NCI-H1092 (cell line): ENCODE measurements at places on chromosomes 13 and 19.

- no peak for DNase-seq
These were observed 396 bp downstream of the RTN2 start for GRCh38 chr19:45496349-45496953.

GRCh38 chr19:7000333-7000732 lies 20.9 kb downstream of the MBD3L2B start:
- DNase-seq: no peak

GRCh38 chr19:30082168-30082567 lies 140.1 kb downstream of the URI1 start:
- DNase-seq: no peak

GRCh38 chr19:31100981-31101380 lies 248.3 kb downstream of the TSHZ3 start:
- no peak for DNase-seq

DNA sequence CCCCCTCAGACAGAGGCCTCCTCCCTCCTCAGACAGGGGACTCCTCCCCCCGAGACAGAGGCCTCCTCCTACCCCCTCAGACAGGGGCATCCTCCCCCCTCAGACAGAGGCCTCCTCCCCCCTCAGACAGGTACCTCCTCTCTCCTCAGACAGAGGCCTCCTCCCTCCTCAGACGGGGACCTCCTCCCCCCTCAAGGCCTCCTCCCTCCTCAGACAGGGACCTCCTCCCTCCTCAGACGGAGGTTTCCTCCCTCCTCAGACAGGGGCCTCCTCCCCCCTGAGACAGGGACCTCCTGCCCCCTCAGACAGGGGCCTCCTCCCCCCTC lies 13.9 kb downstream of the C3 start:
- DNase-seq: no peak

DNA sequence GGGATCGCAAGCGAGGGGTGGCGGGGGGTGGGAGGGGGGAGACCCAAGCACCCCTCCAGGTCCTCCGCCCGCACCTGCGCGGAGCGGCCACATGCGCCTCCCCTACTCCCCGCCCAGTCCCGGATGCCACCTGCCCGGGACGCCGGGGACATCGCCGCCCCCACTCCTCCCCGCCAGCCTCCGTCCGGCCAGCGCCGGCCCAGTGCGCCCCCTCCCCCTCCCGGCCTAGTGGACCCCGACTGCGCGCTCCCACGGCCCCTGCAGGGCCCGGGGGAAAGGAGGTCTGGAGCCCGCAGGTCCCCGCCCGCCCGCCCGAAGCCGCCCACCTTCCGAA lies 263 bp downstream of the RHPN2 start:
- no peak for DNase-seq

- no peak for DNase-seq
These were observed 80.3 kb upstream of the ARHGEF7 start for GRCh38 chr13:111034811-111035210.

GRCh38 chr13:66138172-66138811 lies 1091.8 kb downstream of the PCDH9 start:
- no peak for DNase-seq

- DNase-seq: no peak
These were observed 546.2 kb downstream of the SLITRK5 start for GRCh38 chr13:88217372-88217771.

DNA sequence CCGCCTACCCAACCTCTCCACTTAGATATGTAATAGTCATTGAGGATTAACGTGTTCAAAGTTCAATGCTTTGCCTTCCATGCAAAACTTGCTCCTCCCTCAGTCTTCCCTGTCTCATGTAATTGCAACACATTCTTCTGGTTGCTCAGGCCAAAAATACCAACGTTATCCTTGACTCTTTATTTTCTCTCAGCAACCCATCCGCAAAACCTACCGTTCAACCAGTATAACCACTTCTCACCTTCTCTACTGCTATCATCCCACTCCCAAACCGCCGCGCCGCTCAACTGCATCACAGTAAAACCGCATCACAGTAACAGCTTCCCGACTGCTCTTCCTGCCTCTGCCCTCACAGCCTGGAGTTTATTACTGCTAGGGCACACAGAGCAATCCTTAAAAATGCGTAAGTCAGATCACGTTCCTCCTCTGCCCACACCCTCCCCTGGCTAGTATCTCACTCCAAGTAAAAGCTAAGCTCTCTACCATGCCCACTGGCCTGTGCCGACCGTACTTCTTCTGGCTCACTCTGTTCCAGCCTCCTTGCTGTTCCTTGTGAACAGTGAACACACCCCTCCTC lies 8.2 kb downstream of the MTIF3 start:
- DNase-seq: no peak

DNA sequence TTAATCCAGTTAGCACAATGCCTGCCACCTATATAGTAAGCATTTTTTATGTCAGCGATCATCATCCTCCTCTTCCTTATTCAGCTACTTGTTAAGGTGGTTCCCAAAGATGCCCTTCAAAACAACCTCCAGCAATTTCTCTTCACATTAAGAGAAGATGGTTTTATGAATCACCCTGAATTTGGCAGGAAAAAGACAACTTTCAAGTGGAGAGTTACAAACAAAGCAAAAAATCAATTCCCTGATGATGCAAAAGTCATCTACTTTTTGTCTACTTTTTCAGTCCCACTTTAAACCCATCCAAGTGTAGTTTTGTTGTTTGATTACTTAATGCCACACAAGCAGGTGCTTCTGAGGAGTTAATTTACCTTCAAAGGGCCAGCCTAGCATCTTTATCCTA lies 139.1 kb upstream of the SERP2 start:
- no peak for DNase-seq

GRCh38 chr19:2761876-2762782 lies 20.9 kb downstream of the SGTA start:
- DNase-seq: no peak

- no peak for DNase-seq
These were observed 158.3 kb downstream of the FOXO1 start for GRCh38 chr13:40508127-40508526.

DNA sequence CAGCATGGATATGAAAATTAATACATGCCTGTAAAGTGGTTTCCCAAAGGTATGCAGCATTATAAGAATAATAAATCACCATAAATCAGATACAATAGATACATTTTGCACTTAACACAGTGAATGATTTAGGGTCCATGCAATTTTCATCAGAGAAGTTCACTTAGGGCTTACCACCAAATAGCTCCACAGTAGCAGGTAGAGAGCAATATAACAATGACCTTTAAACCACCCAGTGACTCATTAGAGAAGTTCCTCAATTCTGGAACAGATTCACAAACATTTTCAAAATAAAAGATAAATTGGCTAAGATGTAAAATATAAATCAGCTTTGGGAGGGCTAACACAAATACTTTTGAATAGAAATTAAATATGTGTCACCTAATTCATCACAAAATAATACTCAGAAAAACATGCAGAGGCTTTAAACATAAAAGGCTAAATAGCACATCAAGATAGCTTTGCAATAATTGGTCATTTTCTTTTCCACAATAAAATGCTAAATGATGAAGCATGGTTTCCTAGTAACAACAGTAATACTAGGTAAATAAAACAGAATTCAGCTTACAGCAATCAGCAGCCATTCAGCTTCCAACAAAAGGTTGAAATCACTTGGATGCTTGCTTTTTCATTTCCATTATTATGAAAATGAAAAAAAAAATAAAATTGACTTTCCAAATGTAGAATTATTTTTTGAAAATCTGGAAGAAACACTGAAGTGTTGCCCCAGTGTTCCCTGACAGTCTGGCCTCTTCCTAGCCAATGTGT lies 84.3 kb upstream of the NBEA start:
- DNase-seq: no peak

GRCh38 chr13:48235341-48236135 lies 2.5 kb downstream of the ITM2B start:
- DNase-seq: no peak

DNA sequence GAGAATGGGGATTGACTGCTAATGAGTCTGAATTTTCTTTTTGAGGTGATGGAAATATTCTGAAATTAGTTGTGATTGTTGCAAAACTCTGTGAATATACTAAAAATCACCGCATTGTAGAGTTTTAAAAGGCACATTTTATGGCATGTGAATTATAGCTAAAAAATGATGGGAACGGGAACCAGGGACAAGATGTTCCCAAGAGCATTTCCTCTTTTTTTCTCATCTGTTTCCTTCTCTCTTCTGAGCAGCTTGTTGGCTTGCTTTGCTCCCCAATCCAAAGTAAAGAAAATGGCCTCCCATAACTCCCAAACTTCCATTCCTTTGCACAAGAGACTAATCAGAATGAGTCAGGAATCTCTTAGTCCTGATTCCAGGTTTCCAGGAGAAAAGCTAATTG lies 459.2 kb downstream of the TSHZ3 start:
- DNase-seq: no peak

DNA sequence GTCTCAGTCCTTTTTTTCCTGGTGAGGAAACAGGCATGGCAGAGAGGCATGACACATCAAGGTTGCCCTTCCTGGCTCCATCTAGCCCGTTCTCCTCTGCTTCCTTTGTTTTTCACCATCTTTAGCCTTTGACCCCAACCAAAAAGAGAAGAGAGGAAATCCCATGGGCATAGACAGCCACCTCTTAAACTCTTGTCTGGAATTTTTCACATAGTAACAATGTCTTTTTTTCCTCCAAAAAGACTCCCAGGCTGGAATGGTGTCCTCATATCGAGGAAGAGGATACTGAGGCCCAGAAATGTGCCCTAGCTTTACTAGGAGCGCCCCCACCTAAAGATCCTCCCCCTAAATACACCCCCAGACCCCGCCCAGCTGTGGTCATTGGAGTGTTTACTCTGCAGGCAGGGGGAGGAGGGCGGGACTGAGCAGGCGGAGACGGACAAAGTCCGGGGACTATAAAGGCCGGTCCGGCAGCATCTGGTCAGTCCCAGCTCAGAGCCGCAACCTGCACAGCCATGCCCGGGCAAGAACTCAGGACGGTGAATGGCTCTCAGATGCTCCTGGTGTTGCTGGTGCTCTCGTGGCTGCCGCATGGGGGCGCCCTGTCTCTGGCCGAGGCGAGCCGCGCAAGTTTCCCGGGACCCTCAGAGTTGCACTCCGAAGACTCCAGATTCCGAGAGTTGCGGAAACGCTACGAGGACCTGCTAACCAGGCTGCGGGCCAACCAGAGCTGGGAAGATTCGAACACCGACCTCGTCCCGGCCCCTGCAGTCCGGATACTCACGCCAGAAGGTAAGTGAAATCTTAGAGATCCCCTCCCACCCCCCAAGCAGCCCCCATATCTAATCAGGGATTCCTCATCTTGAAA lies at the start of gene GDF15:
GDF15 (plus strand) TSS at position 484 of the 868 bp plus-strand sequence; CDS start at position 516, 32 bp downstream.
- DNase-seq: no peak

DNA sequence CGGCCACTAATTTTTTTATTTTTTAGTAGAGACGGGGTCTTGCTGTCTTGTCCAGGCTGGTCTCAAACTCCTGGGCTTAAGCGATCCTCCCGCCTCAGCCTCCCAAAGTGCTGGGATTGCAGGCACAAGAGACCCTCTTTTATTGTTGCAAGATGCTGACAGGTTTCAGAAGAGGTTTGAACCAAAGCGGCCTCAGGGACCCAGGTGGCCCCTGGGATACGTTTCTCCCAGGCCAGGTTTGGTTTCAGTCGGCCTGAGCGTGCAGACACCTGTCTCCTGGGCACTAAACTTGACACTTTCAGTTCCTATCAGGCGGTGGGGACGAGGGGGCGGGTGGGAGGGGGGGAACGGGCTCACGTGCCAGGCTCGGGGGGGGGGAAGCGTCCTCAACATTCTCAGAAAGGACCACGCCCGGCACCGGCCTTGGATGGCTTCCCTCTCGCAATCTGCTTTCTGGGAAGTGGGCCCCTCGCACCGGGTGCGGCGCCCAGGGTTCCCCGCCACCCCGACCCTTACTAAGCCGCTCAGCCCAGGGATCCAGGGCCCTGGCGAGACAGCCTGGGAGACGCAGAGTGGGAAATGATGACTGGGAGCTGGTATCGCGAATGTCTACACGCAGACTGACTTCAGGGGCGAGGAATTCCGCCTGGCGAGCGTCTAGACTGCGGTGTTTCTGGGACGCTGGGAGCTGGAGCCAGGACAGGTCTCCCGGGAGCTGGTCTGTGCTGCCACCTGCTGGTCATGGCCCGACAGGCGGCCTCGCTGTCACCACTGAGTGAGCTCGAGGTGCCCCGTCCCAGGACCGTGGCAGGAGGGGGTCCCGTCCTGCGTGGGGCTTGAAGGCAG lies 91.6 kb downstream of the GNG7 start:
- peak; percentile 69 for DNase-seq

DNA sequence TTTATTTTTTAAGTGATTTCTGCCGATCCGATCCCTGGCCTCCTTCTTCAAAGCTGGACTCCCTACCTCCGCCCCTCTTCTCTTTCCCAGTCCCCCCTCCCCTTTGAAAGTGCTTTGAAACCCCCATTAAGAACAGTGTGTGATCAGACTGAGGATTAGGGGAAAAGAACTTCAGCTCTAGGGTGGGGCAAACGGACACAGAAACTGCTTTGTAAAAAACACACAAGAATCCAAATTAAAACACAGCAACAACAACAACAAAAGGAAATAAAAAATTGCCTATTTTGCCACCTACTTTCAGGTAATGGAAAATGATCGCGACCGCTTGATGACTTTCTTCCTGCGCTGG lies 1.4 kb downstream of the SPRY2 start:
- DNase-seq: no peak

- no peak for DNase-seq
These were observed 170.7 kb upstream of the TSHZ3 start for GRCh38 chr19:31519908-31520307.

GRCh38 chr19:3178377-3178972 lies at the start of gene S1PR4:
S1PR4 (plus strand) TSS chr19:3178769; CDS start chr19:3178793, 24 bp downstream.
- DNase-seq: no peak
